CD8-positive, alpha-beta T cell (primary cell): ENCODE measurements at places on chromosomes 6 and 20.

DNA sequence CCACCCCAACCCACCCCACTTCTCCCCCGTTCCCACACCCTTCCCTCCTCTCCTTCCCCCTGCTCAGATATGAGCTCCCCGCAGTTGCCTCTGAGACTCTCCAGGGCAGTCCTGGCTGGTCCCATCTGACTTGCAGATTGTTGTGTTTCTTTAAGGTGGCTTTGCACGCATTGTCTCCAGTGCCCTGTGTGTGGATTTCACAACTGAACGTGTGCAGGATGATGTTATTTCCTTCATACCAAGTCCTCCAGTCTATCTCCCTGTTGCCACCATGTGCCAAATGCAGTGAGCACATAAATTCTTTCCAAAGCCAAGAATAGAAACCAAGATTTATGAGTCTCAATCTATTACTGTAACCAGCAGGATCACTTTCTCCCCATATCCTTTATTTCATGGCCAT, 79.1 kb downstream of the TMEM242 start:
- no peak for DNase-seq

DNA sequence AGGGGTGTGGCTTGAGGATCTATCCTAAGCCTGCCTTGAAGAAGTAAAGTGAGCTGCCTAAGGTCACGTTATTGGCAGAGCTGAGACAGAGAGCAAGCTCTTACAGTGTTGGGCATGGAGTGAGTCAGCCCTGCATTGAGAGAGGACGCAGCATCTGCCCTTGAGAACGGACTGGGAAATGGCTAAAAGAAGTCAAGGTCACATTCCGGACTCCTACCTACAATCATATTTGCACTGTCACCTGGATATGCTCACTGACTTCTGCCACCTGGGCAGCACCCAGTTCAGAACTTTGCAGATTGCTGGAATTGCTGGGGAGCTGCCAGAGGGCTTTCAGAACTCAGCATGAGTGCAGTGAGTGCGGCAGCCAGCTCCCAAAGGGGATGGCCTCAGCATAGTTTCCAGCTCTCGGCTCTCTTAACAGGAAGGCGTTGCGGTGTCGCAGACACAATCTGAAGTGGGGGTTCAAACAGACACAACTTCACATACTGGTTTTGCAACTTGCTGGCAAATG, 199.3 kb upstream of the SGK1 start:
- no peak for DNase-seq

DNA sequence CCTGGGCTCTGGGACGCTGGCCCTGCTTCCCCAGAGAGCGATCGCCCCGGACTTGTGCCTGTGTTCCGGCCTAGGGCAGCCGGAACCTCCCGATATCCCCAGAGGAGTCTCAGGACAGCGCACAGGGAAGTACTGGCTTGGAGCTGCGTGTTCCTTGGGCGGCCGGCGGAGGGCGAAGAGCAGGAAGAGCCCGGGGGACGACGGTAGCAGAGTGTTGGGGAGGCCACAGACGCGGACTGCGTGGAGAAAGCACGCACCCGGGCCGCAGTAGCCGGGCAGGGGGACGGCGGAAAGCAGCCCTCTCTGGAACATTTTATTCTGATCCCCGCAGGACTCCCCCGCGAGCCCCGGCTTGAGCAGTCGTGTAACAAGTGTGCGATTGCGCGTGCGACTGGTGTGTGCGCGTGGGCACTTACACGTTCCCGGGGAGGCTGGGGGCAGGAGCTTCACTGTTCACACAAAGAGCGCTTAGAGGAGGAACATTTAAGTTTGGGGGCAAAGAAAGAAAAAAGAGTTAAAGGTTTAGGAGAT, 36.1 kb downstream of the NCR2 start:
- peak; percentile 34 for DNase-seq

DNA sequence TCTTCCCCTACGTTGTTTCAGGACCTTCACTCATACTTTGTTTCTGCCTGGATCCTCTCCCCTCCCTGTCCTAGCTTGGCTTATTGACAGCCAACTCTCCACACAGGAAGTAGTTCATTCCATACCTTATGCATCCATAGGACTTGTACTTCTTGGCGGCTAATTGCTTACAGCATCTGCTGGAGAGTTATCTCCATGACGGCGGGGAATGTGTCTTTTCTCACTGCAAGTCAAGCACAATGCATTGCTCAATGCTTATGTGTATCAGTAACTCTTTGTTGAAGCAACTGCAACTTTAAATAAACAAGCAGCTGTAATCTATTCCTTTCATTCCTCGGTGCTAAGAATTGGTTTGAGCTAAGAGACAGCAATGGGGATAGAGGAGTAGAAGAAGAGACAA, 551.3 kb upstream of the EPHA7 start:
- DNase-seq: no peak

DNA sequence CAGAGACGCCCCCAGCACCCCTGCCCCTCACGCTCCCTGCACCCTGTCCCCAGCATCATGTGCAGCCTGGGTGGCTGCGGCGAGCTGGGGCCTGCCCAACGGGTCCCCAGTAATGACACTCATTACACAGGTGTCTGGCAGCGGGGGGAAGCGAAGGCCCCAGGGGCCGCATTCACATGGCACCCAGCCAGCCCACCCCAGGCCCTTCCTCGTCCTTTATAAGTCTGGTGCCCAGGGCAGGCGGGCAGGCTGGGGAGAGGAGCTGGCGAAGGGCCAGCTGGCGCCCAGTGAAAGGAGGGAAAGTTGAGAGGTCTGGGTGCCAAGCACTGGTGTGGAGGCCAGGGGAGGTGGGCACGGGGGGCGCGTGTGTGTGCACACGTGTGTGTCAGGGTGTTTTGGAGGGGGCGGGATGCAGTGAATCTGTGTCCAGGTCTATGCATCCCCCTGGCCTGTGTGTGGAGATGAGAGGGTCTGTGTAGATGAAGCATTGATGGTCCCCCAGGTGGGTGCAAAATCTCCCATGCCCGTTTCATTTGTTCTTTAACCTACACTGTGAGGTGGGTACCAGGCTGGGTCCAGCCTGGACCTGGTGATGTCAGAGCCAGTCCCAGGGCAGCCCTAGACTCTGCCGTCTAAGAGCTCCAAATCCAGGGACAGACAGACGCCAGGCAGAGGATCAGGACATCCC, 105.3 kb downstream of the CEBPB start:
- DNase-seq: no peak

- no peak for DNase-seq
These were observed 49.3 kb downstream of the CLIC5 start for GRCh38 chr6:45966340-45966739.

DNA sequence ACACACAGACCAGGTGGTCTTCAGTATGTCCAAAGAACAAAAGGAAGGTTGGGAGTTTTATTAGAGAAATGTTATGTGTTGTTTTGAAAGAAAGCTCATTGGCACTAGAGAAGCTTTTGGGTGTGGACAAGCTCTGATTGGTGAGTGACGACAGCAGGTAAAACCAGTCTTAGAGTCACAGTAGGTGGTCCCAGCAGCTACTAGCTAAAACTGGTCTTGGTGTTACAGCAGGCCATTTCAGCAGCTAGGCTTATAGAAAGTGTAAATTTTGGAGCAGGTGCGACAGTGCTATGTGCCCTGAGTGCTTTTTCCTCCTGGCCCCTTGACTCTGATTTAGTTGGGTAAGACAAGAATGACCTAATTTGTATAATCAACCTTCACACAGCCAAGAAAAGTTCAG, 3.6 kb downstream of the CLDN20 start:
- DNase-seq: no peak

DNA sequence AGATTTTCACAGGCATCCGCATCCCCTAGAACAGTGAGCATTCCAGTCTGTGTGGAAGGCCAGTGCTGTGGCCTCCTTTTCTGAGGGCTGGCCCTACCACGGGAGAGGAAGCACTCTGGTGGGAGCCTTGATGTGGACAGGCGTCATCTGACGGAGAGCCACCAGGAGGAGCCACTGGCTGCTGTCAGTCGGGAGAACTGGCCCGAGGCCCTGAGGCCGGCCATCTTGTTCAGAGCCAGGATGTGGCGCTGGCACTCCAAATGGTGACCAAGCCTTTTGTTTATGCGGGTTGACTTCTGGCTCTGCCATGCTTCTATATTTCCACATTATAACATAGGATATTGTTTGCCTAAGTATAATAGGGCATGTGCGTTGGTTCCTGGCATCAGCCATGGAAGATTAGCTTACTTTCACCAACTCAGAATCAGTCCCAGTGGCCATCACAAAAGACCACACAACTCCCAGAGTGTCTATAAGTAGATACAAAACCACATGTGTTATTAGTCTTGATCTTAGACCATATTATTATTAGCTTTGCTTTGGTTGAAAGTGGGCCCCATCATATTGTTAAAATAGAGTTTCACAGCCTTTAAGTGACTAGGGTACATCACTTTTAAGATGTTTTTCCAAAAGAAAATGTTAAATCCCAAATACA, 273.9 kb upstream of the TAB2 start:
- DNase-seq: no peak

DNA sequence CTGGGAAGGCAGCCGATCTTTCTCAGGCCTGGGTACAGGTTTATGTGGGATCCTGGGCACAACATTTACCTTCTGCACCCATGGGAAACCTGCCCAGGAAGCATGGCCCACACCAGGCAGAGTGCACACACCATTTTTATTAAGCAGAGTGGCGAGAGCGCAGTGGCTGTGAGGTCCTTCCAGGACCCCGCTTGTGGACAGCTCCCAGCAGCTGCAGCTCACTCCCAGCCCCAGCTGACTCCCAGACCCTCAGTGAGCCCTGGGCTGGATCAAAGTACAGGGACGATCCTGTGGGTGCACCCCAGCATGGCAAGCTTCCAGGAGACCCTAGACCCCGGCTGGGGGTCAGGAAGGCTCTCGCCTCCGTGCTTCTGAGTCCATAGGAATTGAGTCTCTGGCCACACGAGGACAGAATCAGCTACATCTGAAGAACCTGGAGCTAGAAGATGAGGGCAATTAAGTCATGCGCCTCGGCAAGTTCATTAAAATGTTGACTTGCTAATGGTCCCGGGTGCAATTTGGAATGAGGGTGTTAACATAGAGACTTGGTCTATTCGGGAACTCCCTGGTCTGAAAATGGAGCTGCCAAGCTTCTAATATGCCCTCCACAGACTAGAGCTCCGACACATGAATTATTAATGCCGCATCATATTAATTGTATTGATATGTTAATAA, 65.4 kb upstream of the SLCO4A1 start:
- DNase-seq: no peak

DNA sequence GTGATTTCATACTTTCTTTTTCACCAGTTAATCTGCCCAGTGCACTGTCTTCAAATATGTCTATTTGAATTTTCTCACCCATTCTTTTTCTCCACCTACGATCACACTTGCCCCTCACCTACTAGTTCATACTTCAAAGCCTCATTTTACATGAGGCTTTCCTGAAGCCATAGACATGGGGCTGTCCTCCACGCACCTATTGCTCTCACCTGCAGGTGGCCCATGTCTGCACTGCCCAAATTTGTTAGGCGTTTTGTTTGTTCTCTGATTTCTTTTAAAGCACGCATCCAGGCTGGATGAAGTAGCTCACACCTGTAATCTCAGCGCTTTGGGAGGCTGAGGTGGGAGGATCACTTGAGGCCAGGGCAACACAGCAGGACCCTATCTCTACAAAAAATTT, 106.8 kb upstream of the RIPOR2 start:
- no peak for DNase-seq

DNA sequence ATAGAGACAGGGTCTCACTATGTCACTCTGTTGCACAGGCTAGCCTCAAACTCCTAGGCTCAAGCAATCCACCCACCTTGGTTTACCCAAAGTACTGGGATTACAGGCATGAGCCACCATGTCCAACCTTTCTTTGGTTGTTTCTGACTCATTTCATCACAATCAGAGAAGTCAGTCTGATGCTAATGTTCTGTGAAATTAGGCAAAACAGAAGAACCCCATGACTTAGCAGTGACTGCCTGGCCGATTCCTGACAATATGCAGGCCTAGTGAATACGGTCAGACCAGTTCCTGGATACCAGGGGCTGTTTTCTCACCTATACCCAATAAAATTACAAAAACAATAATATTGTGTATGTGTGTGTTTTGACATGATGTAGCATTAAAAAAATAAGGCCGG, 58.8 kb upstream of the BTN3A2 start:
- no peak for DNase-seq

DNA sequence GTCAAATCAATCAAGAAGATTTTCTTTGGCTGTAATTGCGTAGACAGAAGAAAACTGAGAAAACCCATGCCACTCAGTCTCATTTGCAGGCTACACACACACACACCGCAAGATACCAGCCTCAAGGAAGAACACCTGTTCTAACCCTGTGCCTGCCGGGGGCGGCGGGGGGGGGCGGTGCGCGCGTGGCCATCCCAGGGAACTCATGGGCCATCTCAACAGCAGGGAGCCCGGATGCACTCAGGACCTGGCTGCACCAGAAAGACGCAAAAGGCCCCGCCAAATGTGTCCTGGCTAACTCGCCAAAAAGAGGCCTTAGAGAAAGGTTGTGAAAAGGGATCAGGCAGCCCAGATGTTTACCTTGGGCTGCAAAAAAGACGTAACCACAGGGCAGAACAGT, 2.1 kb downstream of the B3GAT2 start:
- no peak for DNase-seq

GRCh38 chr20:36720510-36720909, 25.4 kb downstream of the NDRG3 start:
- no peak for DNase-seq

- no peak for DNase-seq
These were observed 68.1 kb downstream of the PLCB4 start for GRCh38 chr20:9137001-9137400.

DNA sequence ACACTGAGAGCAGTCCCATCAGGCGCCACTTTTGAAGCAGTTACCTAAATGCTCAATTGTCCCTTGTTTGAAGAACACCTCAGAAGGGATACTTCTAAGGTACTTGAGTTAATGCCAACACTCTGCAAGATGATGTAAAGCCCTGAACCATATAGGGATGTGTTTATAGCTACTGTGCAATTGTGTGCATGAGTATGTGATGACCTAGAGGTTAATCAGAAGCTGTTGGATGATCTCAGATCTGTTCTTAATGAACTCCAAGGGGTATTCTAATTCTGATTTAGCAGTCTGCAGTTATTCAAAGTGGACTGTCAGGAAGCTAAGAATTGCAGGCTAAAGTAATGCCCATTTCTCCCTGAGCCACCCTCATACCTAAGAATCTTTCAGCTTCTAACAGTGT, 158.3 kb downstream of the TMEM242 start:
- DNase-seq: no peak

- no peak for DNase-seq
These were observed 34.5 kb downstream of the SLX4IP start for GRCh38 chr20:10469599-10469998.

DNA sequence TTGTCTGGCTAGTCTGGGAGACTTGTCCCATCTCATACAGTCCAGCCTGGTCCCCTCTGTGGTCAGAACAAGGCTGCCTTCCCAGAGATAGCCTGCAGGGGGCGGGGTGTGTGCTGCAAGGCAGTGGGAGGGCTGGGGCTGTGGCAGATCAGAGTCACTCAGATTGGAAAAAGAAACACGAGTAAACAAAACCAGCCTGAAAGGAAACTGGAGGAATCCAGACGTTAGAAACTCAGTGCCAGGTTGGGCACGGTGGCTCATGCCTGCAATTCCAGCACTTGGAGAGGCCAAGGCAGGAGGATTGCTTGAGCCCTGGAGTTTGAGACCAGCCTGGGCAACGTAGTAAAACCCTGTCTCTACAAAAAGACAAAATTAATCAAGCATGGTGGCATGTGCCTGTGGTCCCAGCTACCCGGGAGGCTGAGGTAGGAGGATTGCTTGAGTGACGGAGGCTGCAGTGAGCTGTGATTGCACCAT, 20.2 kb downstream of the LEMD2 start:
- peak; percentile 66 for DNase-seq
